ENCODE measurements at places on chromosomes 2 and 18.

DNA sequence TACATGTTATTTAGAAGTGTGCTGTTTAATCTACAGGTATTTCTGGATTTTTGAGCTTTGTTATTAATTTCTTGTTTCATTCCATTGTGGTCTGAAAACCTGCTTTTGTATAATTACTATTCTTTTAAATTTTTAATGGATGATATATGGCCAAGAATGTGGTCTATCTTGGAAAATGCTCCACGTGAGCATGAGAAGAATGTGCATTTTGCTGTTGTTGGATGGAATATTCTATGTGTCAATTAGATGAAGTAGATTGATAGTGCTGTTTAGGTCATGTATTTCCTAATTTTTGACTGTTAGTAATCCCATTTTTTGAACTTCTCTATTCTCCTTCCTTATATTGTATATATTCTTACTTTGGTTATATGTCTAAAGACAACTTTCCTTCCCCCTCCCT lies 19.9 kb upstream of the TTN start:
- DNase-seq = no peak

GRCh38 chr2:74037379-74037860 lies 52.7 kb downstream of the TET3 start:
- DNase-seq = no peak

- DNase-seq = no peak
Measured at GRCh38 chr2:204545861-204546735, 823 bp downstream of the PARD3B start.

DNA sequence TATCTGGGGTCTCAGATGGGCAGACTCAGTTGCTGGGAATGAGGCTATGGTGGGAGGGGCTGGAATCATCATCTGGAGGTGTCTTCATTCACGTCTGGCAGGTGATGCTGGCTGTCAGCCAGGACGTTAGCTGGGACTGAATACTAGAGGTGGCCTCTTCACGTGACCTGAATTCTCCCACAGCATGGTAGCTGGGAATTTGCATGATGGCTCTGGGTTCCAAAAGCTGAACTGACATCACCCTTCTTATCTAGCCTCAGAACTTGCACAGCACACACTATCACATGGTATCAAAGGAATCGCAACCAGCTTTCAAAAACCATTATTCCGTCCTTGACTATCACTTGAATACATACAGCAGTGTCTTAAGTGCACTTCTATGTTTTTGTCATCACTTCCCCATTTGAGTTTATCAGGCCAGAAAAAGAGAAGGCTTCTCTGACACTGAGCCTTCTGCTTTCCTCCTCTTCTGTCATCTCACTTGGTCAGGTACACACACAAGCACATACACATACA lies 53.0 kb upstream of the LRP2 start:
- DNase-seq = no peak

- no peak for DNase-seq
Measured at GRCh38 chr2:100212850-100213249, 70.5 kb upstream of the AFF3 start.

GRCh38 chr2:49044350-49045079 lies 109.8 kb downstream of the FSHR start:
- DNase-seq = no peak

- DNase-seq = no peak
Measured at GRCh38 chr2:197128897-197129296, 181.7 kb downstream of the ANKRD44 start.

DNA sequence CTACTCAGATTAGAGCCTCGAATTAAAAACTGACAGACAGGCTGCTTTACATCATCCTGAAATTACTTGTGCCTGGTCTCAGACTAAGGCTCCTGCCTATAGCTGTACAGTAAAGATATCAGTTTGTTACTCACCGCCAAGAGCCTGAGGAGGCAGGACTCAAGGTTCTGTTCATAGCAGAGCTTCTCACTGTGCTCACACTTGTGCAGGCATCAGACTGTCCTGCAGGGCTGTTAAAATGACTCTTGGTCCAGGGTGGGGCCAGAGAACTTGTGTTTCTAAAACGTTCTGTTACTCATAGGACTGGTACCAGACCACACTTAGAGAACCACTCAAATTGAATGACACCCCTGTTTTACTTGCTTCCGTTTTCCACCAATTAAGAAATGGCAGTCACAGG lies 310.0 kb downstream of the DPP10 start:
- no peak for DNase-seq

- no peak for DNase-seq
Measured at GRCh38 chr2:229832510-229832898, 89.3 kb downstream of the TRIP12 start.

- no peak for DNase-seq
Measured at GRCh38 chr2:237563816-237564215, 2.6 kb upstream of the PRLH start.

- no peak for DNase-seq
Measured at GRCh38 chr2:127428815-127429109, 10.5 kb downstream of the PROC start.

DNA sequence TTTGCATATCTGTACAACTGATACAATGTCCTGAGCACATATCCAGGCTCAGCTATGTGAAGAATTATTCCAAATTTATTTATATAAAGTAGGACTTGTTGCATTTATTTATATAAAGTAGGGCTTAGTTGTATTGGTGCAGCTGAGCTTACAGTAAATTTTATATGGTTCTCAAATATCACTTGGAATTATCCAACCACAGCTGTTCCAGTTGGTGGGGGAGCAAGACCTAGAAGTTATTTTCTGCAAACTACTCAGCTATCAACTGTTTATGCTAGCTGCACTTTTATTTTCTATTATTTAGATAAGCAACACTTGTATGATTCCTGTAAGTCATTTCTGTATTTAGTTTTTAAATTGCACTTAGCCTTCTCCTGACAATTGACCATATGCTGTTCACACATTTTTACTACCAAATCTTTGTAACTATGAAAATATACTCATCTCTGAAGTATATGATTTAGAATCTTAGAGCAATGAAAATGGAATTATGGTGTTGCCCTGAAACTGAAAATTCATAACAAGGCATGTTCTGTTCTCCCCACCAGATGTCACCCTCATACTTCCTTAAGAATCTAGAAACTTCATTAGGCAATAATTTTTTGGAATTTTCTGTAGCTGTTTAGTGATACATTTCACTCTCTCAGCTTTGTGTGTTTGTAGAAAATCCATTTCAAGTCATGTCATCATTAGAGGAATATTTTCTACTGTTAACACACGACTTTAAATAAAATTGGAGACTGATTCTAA lies 157.0 kb upstream of the CBLN2 start:
- no peak for DNase-seq

GRCh38 chr2:191369034-191369433 lies 123.8 kb downstream of the MYO1B start:
- DNase-seq = no peak

- no peak for DNase-seq
Measured at GRCh38 chr2:67839242-67839641, 223.6 kb downstream of the C1D start.

- no peak for DNase-seq
Measured at GRCh38 chr2:240368781-240369331, 66.6 kb upstream of the GPC1 start.

GRCh38 chr2:196252408-196253115 lies 81.2 kb upstream of the STK17B start:
- DNase-seq = no peak

DNA sequence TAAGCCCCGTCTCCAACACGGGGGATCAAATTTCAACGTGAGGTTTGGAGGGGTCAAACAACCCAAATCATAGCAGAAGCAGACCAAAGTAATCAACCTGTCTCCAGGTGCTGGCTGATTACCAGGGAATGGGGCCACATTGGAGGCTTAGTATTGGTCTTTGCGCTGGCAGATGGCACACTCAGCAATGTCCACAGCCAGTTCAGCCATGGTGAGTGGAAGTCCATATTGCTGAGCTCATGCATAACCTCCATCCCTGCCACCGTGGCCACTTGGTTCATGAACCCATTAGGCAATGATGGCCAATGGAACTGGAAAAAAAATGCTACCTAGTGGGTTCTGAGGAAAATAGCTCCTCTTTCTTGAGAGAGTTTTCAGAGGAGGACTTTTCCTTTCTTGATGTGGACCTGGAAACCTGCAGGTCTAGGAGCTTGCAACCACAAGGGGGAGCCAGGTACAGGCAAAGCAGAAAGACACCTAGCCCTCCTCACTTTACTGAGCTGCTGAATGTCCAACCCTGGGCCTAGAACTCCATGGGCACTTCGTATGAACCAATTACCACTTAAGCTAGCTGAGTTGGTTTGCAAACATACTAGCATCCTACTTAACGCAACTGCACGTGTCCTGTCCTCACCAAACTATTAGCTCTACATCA lies 128.0 kb upstream of the GYPC start:
- peak; percentile 43 for DNase-seq

GRCh38 chr2:112749755-112750559 lies 14.5 kb downstream of the CKAP2L start:
- peak; percentile 75 for DNase-seq

- no peak for DNase-seq
Measured at GRCh38 chr18:64403784-64404503, 255.1 kb upstream of the LINC00305 start.

DNA sequence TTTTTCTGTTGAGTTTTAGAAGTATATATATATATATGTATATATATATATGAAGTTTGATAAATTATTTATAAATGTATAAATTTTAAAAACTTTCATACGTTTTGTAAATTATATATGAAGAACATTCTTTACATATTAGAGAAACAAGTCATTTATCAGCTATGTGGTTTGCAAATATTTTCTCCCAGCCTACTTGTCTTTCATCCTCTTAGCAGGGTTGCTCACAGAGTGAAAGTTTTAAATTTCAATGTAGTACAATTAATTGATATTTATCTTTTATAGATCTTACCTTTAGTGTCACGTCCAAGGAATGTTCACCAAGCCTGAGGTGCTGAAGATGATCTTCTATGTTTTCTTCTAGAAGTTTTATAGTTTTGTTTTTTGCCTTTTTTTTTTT lies 78.3 kb upstream of the HS6ST1 start:
- no peak for DNase-seq

DNA sequence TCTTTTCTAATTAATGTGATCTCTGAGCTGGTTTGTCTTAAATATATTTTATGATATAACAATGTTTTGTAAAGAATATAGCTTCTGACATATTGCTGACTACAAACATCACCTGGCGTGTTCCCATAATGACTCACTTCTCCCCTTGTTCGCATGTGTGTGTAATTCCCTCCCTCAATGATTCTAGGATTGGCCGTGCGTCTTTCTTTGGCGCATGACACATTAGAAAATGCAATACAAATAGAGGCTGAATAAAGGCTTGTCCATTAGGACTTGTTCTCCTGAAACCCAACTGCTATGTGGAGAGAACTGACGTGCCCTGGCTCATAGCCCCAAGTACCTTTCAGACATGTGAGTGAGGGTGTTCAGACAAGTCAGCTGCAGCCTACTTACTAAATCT lies 159.7 kb upstream of the CDH20 start:
- DNase-seq = no peak

- DNase-seq = no peak
Measured at GRCh38 chr2:10518470-10519393, 70.6 kb upstream of the ODC1 start.

DNA sequence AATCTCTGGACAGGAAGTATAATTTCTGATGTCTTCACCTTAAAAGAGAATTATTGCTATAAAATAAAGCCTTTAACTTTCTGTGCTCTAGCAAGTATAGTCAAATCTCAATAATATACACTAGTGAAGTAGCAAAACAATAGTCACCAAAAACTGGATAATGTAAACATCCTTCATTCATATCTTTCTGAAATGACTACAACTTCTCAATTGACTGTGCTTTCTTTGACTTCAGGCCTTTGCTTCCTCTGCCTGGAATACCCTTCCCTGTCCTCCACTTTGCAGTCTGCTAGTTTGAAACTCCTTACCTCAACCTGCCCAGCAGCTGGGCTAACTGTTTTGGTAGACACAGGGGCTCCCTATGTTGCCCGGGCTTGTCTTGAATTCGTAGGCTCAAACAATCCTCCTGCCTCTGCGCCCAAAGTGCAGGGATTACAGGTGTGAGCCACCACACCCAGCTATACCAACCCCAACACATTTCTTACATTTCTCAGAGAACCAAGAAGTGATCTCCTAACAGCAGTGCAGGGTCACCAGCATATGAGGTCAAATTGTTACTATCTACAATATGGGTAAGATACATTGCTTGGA lies 6.6 kb upstream of the PCBP1 start:
- DNase-seq = no peak

DNA sequence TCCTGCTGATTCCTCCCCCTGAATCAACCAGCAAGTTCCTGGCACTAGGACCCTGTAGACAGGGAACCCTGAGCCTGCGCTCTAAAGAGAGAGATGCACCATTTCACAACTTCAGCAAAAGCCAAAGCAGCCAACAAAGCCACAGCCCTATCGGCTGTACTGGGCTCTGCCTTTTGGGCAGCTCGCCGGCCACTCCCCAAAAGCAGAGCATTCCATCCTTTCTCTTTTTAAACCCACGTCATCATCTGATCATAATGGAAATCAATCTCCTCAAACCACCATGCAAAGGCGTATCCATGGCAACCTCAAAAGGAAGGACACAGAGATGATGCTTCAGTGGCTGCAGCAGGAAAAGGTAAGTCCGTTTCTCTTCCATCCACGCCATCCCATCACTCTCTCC lies 5.3 kb upstream of the DCTN1 start:
- no peak for DNase-seq

GRCh38 chr2:64767670-64768468 lies 114.2 kb upstream of the SERTAD2 start:
- DNase-seq = peak; percentile 44

GRCh38 chr2:119028327-119029174 lies 86.6 kb downstream of the MARCO start:
- no peak for DNase-seq

DNA sequence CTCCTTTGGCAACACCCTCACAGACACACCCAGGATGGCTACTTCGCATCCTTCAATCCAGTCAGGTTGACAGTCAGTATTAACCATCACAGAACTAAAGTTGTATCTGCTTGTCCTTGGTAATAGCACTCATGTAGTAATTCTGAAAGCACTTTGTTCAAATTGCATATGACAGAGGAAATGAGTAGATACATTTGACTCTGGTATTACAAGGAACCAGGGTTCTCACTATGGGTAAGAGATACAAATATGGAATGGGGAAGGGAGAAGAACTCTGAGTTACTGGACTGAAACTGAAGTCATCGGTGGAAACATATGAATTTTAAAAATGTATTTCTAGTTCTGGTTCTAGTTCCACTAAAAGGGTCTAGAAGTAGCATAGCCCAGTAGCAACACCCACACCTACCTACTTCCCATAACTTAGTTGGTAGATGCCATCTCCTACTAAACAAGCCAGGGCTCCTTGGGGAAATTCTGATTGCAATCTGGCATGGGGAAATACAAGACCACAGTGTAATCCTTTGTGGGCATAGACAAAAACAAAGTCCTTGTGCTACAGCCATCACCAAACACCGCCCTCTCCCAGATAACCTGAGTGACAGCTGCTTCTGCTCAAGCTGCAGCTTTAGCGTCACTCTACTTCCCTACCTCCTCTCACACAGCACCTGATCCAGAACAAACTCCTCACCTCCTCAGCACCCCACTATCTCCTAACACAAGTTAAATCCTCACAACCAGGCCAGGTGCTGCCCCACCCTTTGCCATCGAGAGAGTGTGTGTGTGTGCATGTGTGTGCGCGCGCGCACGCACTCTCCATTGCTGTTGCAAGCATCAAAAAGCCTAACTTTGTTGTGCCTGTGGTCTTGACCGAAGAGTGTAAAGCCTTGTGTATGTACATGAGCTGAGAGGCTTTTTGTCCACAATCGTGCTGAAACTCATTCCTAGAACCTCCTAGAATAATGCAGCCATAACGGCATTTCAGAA lies 31.4 kb upstream of the CD226 start:
- DNase-seq = no peak

- DNase-seq = no peak
Measured at GRCh38 chr2:98388601-98389250, 42.5 kb downstream of the CNGA3 start.
